ENCODE measurements at places on chromosomes 1 and 21. TPM values are rescaled to one million over a fixed set of nuclear protein-coding genes. Genes with fewer than 3 reads are reported as not detected.

DNA sequence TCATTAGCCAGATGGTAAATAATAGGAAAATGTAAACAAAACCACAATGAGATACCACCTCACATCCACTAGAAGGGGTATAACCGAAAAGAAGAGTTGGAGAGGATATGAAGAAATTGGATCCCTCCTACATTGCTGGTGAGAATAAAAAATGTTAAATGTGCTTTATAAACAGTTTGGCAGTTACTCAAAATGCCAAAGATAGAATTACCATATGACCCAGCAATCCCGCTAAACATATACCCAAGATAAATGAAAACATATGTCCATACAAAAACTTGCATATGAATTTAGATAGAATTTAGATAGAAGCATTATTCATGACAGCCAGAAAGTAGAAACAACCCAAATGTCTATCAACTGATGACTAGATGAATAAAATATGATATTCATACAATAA lies 4.4 kb upstream of the FMO2 start:
- no peak for DNase-seq

GRCh38 chr1:10204003-10204642 lies 6.2 kb upstream of the KIF1B start:
- no peak for DNase-seq

The OR2T2 gene
- not detected for total RNA-seq

The CLEC20A gene
- total RNA-seq: 0.48 TPM

DNA sequence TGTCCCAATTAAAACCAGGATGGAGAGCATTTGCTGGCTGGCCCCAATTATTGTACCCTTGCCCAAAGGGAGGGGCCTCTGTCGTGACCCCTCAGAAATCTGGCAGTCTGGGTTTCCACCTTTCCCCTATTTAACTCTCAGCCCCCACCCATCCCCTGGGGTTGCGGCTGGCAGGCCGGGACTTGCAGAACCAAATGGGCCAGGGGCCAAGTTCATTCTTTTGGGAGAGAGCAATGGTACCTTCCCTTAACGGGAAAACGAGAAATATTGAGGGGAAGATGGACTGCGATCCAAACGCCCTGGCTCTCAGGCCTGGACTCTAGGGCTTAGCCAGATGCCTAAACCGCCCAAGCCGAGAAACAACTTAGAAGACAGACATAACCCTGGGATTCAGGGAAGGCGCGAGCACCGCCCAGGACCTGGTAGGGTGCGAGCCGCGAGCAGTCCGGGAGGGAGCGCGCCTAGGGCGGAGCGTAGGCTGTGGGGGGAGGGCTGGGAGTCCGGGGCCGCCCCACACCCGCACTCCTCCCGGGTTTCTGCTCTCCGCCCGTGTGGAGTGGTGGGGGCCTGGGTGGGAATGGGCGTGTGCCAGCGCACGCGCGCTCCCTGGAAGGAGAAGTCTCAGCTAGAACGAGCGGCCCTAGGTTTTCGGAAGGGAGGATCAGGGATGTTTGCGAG lies at the start of gene SLC27A3:
SLC27A3 (plus strand) TSS at position 628 of the 678 bp plus-strand sequence. CDS start 91 bp downstream, outside the sequence.
- DNase-seq: peak; percentile 83

DNA sequence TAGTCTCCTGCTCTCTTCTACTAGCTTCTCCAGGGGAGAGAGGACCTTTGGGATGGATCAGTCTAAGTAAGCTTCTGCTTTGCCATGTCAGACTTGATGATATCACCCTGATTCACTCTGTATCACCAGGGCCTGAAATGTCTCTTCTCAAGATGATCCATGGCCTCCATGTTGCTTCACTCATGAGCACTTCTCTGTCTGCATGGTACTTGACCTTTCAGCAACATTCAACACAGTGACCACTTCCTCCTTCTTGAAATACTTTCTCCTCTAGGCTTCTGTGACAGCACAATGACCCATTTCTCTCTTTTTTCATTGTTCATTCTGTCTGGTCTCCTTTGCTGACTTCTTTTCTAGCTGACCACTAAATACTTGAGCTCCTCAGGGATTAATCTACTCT lies 35.3 kb upstream of the NGF start:
- DNase-seq: no peak

GRCh38 chr1:15946571-15947381 lies 29.1 kb downstream of the ZBTB17 start:
- DNase-seq: no peak

GRCh38 chr1:53715478-53715877 lies 23.5 kb downstream of the GLIS1 start:
- DNase-seq: no peak

The GPR52 gene
- 1.1 TPM for total RNA-seq

GRCh38 chr1:248696261-248696660 lies 6.3 kb downstream of the OR14I1 start:
- DNase-seq: no peak

GRCh38 chr1:37073152-37073853 lies 39.0 kb upstream of the GRIK3 start:
- DNase-seq: no peak

- DNase-seq: no peak
These were observed 129.8 kb downstream of the VAV3 start for GRCh38 chr1:107835151-107835670.

The TMEM240 gene
- 2.8 TPM for total RNA-seq

- DNase-seq: no peak
These were observed 18.7 kb downstream of the FOXJ3 start for GRCh38 chr1:42316292-42316691.

DNA sequence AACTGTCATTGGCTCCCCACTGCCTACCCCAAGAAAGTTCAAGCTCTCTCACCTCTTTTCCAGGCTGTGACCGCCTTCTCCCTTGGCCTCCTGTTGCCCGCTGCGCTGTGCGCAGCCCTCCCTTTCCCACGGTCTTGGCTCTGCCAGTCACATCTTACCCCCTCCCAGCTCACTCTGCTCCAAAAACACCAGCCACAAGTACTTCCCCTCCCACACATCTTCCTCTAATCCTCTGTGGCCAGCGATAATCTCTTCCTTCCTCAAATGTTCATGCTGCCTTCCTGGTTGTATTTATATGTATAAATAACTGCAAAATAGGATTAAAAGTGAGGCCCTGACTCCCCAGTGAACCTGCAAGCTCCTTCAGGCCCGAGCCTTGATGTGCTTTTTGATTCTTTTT lies 81.8 kb downstream of the AJAP1 start:
- no peak for DNase-seq

GRCh38 chr1:21118167-21118566 lies 58.5 kb downstream of the EIF4G3 start:
- no peak for DNase-seq

DNA sequence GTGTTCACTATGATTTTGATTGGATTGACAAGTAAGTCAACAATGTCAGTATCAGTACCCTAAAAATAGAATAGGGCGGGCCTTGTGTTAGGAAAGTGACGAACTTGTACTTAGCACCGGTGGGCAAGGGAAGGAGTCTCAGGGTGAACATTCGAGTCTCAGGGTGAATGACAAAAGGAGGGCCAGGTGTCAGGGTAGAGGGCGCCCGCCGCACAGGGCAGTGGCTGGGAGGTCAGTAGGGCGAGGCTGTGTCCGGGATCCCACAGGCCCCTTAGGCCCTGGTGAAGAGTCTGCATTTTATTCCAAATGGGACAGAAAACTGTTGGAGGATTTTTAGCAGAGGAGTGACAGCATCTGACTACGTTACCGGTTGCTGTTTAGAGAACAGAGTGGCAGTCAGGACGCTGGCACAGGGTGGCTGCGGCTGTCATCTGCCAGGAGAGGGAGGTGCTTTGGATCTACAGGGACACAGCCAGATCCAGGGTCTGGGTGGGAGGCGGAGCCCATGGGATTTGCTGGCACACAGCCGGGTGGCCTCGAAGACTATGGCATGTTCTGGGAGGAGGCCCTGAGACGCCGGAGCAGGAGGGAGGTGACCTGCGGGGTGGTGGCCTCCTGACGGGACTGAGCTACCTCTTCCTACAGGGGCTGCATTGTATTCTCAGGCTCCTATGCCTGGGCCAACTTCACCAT lies 11.0 kb downstream of the AGTRAP start:
- no peak for DNase-seq

DNA sequence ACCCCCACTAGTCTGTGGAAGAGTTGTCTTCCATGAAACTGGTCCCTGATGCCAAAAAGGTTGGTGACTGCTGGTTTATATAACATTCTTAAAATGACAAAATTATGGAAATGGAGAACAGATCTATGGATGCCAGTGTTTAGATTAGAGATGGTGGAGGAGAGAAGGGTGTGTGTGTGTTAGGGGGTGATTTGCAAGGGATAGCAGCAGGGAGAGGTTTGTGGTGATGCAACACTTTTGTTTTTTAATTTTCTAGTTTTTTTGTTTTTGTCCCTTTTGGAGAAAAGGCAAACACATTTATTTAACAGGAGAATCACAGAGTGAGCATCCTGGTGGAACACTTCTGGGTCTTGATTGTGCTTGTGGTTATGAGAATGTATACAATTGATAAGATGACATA lies 143.8 kb downstream of the RPS6KC1 start:
- DNase-seq: no peak

The ANGPTL7 gene
- total RNA-seq: 1.6 TPM

The C1orf116 gene
- 0.35 TPM for total RNA-seq

- DNase-seq: no peak
These were observed 486.6 kb downstream of the SETD4 start for GRCh38 chr21:35573472-35574374.

The KIF14 gene
- not detected for total RNA-seq

- DNase-seq: no peak
These were observed 255.3 kb upstream of the CAMK1G start for GRCh38 chr1:209328196-209328595.

GRCh38 chr1:58570817-58571216 lies 6.2 kb downstream of the TACSTD2 start:
- DNase-seq: peak; percentile 55

DNA sequence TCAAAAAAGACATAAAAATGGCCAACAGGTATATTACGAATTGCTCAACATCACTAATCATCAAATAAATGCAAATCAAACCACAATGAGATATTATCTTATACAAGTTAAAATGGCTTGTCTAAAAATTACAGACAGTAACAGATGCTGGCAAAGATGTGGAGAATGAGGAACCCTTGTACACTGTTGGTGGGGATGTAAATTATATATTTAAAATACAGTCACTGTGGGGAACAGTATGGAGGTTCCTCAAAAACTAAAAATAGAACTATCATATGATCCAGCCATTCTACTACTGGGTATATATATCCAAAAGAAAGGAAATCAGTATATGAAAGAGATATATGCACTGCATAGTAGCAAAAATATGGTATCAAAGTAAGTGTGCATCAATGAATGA lies 1037.2 kb upstream of the B3GALT2 start:
- DNase-seq: no peak

GRCh38 chr1:3244927-3245315 lies 175.9 kb downstream of the PRDM16 start:
- no peak for DNase-seq

- peak; percentile 83 for DNase-seq
These were observed 3.6 kb upstream of the NAV1 start for GRCh38 chr1:201535046-201535918.

DNA sequence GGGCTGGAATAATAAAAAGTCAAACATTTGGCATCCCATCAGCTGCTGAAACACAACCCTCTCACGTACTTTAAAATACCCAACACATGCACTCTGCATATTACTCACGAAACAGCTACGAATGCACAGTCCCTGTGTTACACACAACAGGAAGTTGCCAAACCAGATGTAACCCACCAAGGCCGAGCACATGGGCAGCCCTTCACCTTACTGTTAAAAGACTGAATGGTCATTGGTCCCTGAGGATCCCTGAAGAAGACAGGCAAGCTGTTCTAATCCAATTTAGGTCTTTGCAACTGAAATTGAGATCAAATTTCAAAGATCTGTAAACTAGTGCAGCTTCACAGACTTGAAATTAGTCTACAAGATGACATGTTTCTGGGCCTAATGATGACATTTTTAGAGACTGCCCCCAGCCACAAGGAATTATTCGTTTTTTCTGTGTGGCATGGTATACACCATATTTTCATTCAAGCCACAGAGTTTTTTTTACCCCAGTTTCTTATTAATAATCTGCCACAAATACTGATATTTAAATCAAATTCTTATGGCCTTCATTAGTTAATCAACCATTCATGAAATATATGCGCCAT lies 25.6 kb upstream of the IER5 start:
- DNase-seq: no peak

- DNase-seq: no peak
These were observed 136.2 kb downstream of the ZC3H11B start for GRCh38 chr1:219476716-219477115.

The RNU1-2 gene
- not detected for total RNA-seq

DNA sequence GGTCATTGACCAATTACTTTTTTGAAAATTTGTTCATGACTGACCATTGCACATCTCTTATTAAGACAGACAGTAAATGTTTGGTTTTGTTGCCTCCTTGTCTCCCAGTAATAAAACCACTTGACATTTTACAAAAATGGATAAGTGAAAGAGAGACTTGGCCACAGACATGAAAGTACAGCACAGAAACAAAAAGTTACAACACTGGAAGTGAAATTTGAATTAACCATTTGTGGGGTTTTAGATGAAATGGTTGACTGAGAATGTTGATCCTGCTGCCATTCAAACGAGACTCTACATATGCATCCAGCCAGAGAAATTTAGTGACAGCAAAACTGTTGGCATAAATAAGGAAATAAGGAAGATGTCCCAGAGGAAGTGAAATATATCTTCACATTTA lies 79.3 kb upstream of the B3GALT2 start:
- no peak for DNase-seq

The KIF21B gene
- total RNA-seq: 0.48 TPM

DNA sequence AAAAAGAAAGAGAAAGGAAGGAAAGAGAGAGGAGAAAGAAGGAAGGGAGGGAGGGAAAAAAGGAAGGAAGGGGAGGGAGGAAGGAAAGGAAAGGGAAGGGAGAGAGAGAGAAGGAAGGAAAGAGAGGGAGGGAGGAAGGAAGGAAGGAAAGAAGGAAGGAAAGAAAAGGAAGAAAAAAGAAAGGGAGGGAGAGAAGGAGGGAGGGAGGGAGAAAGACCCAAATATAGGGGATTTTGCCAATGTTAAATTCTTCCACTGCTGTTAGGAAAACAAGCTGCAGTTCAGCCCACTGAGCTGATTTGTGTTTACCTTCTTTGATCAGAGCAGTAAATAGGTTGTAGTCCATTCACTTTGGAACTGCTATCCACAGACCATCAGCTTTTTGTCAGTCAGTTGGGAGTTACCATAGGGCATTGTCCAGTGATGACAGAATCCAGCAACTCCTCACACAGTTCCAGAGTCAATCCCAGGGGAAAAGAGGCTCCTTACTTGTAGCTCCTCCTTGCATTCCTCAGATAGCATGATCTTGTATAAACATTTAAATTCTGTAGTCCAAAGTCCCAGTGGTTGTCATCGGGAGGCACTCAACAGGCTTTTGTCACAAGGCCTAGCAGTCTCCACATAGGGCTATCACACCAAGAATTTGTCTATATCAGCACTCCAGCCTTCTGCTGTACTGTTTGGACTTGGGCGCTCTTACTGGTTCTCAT lies 13.5 kb upstream of the PPP1R8 start:
- no peak for DNase-seq

- no peak for DNase-seq
These were observed 21.9 kb downstream of the NFIA start for GRCh38 chr1:61104220-61104671.

The ZBTB8OS gene
- total RNA-seq: 34.4 TPM

The MEGF6 gene
- 14.9 TPM for total RNA-seq
